ENCODE measurements at places on chromosomes 1 and 21.
A peak's percentile ranks its signal among the peaks of the same experiment; 100 is the strongest.

DNA sequence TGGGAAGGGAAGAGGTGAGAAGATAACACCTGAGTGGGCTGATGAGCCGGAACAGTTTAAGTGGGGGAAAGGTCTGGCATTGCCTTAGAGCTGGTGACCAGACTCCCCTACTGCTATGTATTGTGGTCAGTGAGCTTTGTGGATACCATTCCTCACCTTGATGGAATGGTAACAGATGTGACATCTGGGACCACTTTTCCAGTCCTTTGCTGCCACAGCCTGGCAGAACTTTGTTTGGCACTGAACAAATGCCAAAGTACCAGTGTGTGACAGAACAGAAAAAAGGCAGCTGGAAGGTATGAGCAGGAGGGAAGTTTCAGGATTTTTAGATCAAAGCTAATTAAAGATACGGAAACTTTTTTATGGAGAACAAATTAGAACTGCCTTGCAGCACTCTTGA is 6.2 kb downstream of the MED8 start:
- no peak for DNase-seq

DNA sequence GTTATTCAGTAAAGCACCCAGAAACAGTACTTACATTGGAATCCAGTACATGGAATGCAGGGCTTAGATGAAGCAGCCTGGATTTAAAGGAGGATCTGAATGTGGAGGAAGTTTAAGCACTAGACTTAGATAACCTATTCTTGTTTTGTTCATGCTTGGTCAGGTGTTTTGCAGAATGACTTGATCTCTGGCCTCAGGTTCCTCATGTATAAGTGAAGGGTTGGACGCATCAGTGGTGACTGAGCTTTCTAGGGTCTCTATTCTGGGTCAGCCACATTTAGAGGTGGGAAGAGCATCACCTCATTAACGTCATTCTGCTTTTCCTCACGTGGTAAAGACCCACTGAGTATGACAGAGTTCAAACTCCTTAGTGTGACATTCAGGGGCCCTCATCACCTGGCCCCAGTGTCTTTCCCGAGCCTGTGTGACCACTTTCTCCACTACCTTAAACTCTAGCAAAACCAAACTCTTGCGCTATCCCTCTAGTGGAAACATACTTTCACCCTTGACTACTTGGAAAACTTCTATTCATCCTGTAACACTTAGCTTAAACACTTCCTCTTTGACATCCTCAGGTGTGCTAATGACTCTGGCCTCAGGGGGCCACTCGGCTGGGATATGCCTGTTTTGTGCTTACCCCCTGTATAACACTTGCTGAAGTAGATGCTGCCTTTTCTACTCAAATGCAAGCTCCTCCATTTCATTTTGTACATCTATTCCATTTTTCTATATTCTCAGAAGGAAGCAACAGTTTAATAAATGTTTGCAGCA is 871 bp upstream of the ERICH3 start:
- DNase-seq, result no peak

GRCh38 chr1:27891196-27891889 is 19.0 kb downstream of the THEMIS2 start:
- DNase-seq, result no peak

DNA sequence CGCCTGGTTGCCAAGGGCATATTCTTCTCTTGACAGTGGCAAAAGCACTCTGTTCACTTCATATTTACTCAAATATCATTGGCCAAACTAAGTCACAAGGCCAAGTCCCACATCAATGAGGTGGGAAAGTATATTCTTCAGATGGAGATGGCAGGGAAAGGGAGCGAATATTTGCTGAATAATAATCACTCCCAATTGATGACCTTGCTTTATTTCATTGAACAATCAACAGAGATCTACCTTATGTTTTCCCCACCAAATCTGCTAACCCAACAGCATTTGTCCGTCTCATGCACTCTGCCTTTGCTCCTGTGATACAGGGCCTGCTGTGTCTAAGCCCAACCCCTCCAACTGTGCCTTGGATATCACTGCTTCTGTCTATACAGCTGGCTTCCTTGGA is 45.2 kb upstream of the PCP4 start:
- DNase-seq, result no peak

- DNase-seq, result no peak
Measured at GRCh38 chr1:227735539-227736285, 477 bp downstream of the SNAP47 start.

DNA sequence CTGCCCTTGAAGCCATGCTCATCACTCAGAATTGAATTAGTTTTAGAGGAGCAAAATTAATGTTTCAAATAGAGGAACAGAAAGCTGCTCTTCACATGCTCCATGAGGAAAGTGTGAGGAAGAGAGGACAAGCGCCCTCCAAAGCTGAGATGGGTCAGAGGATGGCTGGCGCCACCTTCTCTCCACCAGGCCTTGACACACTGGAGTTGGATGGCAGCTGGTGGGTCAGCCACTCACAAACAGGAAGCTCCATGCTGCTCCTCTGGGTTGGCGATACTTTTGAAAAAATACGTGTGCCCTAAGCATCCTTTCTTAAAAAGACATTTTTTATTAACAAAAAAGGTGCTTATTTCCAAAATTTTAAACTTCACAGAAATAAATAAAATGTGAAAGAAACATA is 3.1 kb upstream of the CD2 start:
- peak; percentile 35 for DNase-seq

Data from upper lobe of left lung (tissue), 6 donors.